ENCODE measurements at places on chromosomes 16 and 17.

- no peak for DNase-seq
Observed at GRCh38 chr17:20314834-20315233, 152.5 kb downstream of the LGALS9B start.

DNA sequence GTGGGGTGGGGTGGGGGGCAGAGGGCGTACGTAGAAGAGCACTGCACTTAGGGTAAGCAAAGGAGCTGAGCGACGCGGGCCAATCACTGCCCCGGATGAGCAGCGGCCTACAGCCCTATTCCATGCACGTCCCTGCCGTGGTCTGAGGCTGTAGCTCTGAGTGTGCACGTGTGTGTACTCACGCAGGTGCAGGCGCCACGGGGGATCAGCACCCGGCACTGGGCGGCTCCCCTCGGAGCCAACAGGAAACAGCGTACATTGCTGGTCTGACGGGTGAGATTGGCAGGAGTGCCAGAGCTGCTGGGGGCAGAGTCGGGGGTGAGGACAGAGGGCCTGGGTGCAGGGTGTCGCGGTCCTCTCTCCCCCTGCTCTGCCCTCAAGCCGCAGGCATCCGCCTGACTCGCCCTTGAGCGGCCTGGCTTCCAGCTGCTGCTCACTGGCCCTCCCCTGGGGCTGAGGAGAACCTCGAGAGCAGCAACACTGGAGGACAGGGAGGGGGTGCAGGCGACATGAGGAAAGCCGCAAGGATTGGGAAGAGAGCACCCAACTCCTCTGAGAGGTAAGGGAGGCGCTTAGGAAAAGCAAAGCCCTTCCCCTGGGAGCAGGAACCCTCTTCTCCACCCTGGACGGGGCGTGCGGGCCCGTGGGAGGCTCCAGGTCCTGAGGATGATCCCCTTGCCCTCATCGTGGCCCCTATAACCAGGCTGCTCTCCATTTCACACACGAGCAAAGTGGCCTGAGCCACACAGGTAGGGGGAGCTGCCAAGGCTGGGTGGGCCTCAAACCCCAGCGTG, 57.8 kb downstream of the ENGASE start:
- no peak for DNase-seq

GRCh38 chr16:64543441-64543840, 578.4 kb downstream of the CDH11 start:
- no peak for DNase-seq

DNA sequence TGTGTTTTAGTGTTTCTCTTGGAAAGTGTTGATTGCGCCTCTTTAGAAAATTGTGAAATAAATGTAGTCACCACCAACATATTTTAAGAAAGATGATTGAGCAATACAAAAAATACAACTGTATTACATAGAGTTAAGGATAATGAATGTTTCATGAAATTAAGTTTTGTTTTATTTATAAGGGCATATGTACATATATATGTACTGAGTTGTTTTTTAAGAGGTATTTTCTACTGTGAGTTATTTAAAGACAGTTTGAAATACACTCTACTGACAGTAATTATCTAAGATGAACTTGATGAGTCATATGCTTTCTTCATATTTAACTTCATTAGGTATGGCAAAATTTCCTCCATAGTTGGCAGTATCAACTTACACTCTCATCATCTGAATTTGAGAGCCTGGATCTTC, 411.7 kb downstream of the HS3ST3B1 start:
- no peak for DNase-seq

GRCh38 chr16:23424292-23424958, 28.6 kb downstream of the COG7 start:
- DNase-seq = no peak

DNA sequence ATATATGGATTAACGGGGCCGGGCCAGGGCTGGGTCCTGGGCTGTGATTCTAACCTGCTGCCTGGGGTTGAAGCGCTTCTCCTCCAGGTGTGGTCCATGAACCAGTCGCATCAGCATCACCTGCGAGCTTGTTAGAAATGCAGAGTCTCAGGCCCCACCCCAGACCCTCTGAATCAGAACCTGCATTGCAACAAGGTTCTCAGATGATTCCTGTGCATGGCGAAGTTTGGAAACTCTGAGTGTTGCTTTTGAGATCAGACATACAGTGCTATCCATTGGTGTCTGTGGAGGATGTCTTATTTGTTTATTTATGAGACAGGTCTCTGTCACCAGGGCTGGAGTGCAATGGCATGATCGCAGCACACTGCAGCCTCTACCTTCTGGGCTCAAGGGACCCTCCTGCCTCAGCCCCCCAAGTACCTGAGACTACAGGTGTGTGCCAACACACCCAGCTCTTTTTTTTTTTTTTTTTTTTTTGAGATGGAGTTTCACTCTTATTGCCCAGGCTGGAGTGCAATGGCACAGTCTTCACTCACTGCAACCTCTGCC, 99.8 kb downstream of the PITPNC1 start:
- no peak for DNase-seq

DNA sequence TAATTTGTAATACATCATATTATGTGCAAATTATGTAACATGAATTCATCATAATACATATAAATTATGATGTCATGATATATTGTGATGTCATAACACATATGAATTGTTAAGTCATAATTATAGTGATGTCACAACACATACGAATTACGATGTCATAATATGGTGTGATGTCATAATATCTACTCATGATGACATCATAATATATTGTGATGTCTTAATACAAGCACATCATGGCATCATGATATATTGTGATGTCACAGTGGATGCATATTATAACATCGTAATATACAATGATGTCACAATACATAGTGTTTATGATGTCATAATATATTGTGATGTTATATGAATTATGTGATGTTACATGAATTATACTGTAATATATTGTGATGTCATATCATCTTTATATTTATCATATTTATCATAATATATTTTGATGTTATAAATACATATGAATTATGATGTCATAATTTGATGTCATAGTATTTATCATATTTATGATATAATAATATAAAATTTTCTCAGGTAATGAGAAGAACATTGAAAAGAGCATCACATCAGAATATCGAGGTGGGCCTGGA, 1793.0 kb downstream of the TP53TG3F start:
- no peak for DNase-seq

DNA sequence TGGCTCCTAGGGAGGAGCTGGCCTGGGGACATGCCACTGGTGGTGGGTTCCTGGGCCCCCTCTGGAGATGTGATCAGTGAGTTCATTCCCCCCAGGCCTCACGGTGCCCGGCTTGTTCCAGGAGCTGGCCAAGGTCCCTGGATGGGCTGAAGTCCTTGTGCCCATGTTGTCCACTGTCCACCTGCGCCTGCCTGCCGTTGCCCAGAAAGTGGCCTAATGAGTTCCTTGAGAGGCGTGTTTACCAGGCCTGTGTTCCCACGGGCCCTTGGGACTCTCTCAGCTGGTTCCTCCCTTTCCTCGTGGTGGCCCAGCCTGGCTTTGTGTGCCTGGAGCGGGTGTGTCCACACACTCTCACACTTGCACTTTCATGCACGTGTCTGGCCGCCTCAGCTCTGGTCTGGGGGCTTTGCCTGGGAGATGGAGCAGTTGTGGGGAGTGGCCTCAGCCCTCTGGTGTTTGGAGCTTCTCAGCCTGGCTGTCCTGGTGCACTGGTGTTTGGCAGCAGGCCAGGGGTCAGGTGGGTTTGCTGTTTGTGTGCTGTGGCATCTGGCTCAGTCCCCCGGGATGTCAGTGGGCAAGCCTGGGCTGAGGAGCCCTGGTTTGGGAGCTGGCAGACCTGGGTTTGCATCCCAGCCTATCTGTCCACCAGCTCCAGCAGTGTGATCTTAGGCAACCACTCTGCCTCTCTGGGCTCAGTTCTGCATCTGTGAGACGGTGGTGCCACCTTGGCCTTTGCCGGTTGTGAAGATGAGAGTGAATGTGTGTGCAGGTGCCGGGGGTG, 18.0 kb downstream of the ADCY7 start:
- no peak for DNase-seq

GRCh38 chr17:70520447-70520846, 351.1 kb downstream of the KCNJ2 start:
- no peak for DNase-seq

DNA sequence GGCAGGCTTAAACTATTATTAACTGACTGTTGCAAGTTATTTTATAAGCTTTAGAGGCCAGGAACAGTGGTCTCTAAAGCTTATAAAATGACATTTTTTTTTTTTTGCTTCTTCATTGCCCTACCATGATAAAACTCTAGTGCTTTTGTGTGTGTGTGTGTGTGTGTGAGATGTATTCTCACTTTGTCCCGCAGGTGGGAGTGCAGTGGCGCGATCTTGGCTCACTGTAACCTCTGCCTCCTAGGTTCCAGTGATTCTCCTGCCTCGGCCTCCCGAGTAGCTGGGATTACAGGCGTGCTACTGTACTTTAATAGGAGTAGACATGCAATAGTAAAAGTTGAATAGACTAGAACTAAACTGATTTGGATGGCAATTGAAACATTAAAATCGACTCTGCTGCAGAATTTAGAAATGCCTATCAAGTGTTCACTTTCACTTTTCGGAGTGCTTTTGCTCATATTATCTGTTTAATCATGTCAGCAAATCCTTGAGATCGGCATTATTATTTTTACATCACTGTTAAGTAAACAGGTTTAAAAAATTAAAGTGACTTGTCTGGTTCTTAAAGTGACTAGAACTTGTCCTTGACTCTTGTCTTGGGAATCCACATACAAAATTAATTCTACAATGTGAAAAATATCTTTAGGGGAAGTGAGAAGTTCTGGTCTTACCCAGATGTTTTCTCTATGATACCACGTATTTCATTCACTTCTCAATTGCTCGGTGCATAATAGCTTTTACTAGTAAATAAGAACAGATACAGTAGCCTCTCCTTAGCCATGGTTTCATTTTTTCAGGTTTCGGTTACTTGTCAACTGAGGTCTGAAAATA, 8.4 kb upstream of the PCTP start:
- DNase-seq = no peak

DNA sequence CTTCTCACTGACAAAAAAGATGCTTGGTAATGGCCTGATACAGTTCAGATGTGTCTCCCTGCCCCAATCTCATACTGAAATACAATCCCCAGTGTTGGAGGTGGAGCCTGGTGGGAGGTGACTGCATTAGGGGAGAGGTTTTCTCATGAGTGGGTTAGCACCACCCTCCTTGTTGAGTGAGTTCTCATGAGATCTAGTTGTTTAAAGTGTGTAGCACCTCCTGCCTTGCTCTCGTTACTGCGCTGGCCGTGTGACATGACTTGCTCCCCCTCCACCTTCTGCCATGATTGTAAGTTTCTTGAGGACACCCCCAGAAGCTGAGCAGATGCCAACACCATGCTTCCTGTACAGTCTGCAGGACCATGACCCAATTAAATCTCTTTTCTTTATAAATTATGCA, 5.0 kb downstream of the TSR1 start:
- no peak for DNase-seq

DNA sequence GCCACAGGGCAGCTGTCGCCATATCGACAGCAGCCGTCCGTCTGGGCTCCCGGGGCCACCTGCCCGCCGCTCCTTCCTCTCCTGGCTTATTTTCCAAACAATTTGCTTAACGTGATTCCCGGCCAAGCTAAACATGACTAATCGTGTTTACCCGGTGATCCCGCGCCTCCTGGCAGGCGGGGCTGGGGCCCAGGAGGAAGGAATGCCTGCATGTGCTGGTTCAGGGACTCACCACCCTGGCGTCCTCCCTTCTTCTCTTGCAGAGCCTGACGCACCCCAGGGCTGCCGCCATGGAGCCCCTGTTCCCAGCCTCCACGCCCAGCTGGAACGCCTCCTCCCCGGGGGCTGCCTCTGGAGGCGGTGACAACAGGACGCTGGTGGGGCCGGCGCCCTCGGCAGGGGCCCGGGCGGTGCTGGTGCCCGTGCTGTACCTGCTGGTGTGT, 6.1 kb downstream of the SSTR5 start:
- DNase-seq = no peak

GRCh38 chr16:57629516-57630406, 1.3 kb downstream of the ADGRG1 start:
- no peak for DNase-seq

DNA sequence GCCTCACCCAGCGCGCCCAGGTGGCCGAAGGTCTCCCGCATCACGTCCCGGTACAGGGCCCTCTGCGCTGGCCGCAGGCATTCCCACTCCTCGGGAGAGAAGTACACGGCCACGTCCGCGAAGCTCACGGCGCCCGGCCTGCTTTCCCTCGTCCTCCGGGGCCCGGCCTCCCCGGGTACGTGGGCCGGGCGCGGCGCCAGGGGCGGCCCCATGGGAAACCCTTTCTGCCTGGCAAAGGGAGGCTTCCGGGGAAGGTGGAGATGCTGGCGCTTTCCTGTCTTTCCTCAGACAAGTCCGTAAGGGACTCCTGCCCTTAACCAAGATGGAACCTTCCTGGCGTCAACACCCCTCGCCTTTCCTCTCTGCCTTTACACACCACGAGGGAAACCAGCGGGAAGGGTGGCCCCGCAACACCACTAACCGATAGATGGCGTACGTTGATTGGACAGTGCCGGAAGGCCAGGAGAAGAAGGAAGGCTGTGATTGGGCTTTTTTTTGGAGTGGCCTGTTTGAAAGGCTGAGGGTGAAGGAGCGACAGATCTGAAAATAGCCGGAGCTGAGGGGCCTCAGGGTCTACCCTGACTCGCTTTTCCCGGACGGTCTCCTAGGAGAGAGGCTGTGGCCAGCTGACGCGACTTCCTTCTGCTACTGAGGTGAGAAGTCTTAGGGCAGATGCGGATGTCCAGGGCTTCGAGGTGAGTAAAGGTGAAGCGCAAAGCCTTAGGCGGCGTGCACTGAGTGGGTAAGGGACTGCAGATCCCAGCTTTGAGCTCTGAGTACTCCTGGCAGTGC, at the start of gene ZNF785:
ZNF785 (minus strand) TSS at position 298 of the 792 bp plus-strand sequence; CDS start at position 212, 86 bp downstream.
- DNase-seq = peak; percentile 89

DNA sequence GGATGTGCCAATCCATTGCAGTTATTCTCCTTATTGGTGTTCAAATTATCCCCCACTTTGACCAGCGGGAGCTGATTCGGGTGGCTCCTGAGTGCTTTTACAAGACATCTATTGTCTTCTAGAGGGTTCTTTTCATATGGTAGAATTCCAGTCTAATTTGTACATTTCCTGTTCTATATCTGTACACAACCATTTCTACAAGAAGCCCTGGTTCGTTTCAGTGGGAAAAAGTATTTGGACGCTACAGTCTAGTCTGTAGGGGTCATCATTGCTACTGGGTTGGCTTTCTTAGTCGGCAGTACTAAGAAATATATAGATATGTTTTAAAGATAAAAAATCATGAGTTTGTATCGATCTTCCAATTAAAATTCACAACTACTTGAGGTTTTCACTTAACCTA, 262.6 kb downstream of the MAP2K6 start:
- DNase-seq = no peak

GRCh38 chr16:88940862-88941817, 35.9 kb downstream of the CBFA2T3 start:
- peak; percentile 15 for DNase-seq

DNA sequence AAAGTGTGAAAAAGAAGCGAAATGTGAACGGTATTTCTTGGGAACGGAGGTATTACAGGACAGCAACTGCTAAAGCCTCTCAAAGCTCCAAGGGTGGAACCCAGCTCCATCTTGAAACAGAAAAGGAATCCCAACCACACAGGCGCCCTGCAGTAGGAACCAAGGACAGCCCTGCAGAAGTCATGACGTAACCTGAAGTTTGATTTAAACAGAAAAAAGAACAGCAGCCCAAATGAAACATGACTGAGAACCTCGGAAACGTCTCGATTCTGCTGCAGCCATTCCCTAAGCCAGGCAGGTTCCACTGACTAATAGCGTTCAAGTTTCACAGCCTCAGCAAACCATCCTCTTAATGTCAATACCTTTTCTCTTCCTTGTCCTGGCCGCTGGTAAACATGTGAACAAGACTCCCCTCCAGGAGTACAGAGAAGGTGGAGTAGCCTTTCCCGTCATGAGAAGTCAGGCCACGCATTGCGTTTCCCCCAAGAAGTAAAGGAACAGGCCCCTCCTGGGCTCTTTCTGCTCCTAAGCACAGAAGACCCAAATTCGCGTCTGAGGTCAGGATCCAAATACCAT, 20.1 kb downstream of the SIAH1 start:
- DNase-seq = no peak

- DNase-seq = no peak
Observed at GRCh38 chr16:58333985-58334384, 39.2 kb upstream of the PRSS54 start.

Data from activated CD4-positive, alpha-beta T cell treated with anti-CD3 and anti-CD28 coated beads for 4 hours (primary cell).